ENCODE measurements at places on chromosomes 5 and 9.

- DNase-seq, result no peak
Observed at GRCh38 chr9:33129251-33129885, 37.8 kb downstream of the B4GALT1 start.

DNA sequence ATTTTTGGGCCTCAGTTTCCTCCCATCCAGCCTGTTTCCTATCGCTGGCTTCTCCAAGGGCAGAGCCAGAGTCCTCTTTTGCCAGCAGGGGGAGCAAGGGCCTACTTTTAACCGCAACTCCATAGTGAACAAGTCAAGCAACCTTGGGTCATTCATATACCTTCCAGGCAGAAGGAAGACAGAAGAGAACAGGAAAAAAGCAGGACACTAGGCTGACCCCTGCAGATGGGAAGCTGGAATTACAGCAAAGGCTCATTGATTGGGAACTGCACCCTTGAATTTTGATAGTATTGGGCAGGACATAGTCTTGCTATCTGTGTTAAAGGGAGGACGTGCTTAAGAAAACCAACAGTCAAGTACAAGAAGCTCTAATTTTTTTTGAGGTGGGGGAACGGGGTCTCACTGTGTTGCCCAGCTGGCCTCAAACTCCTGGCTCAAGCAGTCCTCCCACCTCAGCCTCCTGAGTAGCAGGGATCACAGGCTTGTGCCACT is 30.1 kb downstream of the QRFP start:
- DNase-seq, result peak; percentile 7

DNA sequence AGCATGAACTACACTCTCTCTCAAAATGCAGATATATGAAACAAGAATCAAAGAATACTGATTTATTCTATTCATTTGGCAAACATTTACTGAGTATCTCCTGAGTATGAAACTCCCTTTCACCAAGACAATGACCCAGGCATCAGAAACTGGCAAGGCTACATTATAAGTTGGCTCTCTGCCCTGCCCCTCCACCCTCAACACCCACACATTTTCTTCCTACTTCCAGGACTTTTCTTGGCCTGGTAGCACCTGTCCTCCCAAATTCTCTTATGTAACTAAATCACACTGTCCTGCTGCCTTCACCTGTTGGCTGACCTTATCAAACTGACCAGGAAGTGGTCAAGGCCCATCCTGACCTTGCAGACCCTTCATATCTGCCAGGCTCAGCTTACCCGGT is 3.5 kb downstream of the RASEF start:
- no peak for DNase-seq

GRCh38 chr5:83474161-83474796 is 2.7 kb downstream of the VCAN start:
- no peak for DNase-seq

- no peak for DNase-seq
Observed at GRCh38 chr5:18563853-18564252, 929.6 kb downstream of the TAF11L14 start.

DNA sequence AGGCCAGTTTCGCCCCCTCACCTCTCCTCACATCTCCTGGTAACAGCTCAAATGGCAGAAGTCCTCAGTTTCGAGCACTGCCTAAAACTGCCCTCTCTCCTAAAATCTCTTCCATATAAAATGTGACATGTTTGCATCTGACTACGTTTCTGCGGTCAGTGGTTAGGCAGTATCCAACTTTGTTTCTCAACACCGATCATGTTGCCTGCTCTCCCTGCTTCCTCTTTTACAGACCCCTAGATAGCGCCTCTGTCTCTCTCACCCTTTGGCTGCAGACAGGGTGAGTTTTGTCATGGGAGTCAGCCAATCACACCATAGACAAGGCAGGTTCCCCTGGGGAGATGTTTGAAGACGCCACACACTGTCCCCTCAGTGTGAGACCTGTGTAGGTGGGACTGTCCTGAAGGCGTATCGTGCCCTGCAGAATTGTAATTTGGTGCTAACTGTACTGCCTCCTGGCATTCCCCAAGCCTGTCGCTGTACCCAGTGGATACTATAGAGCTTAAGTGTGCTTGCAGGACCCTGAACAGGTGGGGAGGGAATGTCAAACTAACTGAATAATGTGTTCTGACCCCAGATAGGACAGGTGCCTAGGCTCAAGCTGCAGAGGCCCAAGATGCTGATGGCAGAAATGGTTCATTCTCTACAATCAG is 1.1 kb downstream of the HEXB start:
- DNase-seq, result no peak

GRCh38 chr5:177070536-177071191 is 16.1 kb upstream of the FGFR4 start:
- no peak for DNase-seq

DNA sequence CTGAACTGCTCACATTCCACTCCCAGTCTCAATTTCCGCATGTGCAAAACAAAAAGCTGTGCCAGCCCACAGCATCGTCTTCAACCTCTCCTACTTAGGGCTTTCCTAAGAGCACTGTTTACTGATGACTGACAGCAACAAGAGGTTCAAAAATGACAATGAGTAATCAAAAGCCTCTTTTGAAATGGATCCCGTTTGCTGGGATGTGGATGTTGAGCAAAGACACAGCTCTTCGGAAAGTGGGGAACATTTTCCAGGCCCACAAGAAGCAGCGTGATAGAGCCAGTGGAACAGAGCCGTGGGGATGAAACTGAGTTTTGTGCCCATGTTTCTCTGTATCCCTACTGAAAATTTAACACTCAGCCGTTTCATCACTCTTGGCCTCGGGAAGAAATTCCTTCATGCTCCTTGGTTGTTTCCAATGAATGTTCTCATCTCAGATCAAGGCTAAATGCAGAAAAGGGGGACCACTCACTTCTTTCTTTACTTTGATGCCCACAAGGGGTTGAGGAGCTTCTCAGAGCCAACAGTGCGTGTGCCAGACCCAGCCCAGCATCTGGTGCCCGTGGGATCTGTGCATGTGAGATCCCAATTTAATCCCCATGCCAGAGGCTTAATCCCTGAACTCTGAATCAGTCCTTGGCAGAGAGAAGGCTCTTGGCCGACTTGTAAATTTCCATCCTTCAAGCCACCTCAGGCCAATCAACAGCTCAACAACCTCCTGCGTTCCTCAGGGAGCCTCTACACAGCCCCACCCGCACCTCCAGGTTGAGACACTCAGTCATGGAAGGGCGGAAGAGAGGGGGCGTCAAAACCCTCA is 230.2 kb upstream of the DAPK1 start:
- no peak for DNase-seq

DNA sequence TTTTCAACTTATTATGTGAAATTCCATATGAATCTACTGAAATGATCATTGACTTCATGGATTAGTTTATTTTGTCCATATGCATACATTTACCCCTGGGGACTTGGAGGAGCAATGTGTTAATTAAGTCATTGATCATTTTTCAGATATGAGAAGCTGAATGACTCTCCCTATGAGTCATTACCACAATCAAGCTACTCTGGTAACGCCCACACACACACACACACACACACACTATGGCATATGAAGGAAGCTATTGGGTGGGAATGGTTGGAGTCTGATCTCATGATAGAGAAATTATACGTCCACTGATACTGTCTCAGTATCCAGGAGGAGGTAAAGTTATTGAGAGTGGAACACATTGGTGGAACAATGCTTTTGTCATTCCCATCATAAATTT is 528.9 kb downstream of the AGTPBP1 start:
- DNase-seq, result no peak

DNA sequence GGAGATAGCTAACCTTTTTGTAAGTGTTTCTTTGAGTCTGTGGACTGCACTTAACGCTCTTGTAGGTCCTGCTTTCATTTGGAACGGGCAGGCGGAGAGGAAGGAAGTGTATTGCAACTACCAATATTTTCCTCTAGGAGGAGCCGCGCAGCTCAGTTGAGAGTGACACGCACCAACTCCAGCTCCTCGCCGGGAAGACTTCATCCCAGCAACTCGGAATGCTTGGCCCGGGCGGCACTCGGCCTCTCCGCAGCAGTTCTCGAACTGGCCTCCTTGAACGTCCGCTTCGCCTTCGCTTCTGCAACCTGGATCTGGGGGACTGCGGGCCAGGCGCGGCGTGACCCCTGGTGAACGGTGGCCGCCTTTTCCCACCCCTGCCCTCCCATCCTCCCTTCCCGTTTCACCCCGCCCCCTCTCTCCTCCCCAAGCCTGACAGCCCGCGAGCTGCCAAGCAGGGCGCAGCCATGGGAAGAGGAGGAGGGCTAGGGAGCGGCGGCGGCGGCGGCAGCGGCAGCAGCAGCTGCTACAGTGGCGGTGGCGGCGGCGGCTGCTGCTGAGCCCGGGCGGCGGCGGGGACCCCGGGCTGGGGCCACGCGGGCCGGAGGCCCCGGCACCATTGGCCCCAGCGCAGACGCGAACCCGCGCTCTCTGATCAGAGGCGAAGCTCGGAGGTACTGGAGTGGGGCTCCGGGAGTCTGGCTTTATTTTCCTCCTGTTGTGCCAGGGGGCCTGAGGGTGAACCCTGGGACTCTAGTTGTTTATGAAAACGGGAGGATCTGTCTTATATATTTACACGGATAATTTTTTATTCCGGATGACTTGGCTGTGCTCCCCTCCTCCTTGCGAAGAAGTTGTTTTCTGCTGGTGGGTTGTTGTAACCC is at the start of gene GHR:
GHR (plus strand) TSS at position 155 of the 881 bp plus-strand sequence. CDS start 142,436 bp downstream, outside the sequence.
- no peak for DNase-seq

DNA sequence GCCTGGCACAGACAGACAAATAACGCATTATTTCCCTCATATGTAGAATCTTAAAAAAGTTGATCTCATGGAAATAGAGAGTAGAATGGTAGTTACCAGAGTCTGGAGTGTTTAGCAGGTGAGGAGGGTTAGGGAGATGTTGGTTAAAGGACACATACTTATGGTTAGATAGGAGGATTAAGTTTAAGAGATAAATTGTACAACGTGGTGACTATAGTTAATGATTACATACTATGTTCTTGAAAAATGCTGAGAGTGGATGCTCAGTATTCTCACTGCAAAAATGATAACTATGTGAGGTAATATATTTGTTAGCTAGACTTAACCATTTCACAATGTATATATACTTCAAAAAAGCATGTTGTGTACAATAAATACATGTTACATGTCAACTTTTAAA is 38.0 kb downstream of the CERT1 start:
- DNase-seq, result no peak
